HS-5 (cell line): ENCODE measurements at places on chromosomes 3 and 15.

GRCh38 chr3:64368257-64369020 is 143.2 kb upstream of the PRICKLE2 start:
- no peak for DNase-seq

GRCh38 chr3:132344666-132345280 is 27.6 kb downstream of the ACP3 start:
- no peak for DNase-seq

- DNase-seq = no peak
Observed at GRCh38 chr15:25180606-25181292, 226.0 kb downstream of the SNRPN start.

- no peak for DNase-seq
Observed at GRCh38 chr3:5219216-5219615, 31.7 kb downstream of the EDEM1 start.

- no peak for DNase-seq
Observed at GRCh38 chr3:13352621-13353131, 67.4 kb downstream of the NUP210 start.

- no peak for DNase-seq
Observed at GRCh38 chr3:57952208-57952631, 56.0 kb upstream of the FLNB start.

GRCh38 chr3:156010829-156011228 is 109.5 kb upstream of the KCNAB1 start:
- DNase-seq = no peak

DNA sequence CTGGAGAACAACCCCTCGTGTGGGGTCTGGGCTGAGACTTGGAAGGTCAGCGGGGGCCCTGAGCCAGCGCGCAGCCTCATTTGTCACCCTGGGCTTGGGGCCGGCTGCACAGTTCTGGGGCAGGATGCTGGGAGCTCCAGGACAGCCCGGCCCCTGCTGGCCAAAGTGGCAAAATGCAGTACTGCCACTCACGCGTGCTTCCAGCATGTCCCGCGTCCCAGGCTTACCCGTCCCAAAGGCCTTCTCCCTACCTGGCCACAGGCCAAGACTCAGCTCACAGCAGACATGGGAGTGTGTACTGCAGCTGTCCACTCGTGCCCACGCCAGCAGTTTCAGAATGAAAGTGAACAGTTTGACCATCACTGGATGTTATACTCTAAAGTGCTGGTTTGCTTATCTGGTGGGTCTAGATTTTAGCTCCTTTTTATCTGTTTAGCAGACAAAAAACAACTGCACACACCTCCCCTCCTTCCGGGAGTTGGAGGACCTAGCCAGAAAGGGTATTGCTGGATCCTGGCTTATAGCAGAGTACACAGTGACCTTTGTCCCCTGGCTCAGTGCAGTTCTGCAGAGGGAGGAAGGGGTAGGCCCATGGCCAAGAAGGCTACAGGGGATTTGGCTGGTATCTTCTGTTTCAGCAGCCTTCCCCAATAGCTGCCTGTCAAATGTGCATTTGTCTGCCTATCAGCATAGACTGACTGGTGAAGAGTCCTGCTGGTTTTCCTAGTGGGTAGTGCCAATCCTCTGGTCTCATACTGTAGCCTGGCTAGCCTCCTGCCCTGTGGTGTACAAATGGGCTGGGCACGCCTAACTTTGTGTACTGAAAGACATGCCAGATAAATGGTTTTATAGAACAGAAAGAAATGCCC is 23.2 kb upstream of the IP6K2 start:
- no peak for DNase-seq

- no peak for DNase-seq
Observed at GRCh38 chr3:14113965-14114635, 10.6 kb downstream of the CHCHD4 start.

DNA sequence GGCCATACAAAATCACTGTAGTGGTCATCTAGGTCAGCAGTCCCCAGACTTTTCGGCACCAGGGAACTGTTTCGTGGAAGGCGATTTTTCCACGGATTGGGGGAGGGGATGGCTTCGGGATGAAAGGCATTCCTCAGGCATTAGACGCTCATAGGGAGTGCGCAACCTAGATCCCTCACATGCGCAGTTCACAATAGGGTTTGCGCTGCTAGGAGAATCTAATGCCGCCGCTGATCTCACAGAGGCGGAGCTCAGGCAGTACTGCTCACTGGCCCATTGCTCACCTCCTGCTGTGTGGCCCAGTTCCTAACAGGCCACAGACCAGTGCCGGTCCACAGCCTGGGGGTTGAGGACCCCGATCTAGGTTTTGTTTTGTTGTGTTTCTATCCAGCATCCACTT is 200.1 kb downstream of the SLC9A9 start:
- DNase-seq = no peak

DNA sequence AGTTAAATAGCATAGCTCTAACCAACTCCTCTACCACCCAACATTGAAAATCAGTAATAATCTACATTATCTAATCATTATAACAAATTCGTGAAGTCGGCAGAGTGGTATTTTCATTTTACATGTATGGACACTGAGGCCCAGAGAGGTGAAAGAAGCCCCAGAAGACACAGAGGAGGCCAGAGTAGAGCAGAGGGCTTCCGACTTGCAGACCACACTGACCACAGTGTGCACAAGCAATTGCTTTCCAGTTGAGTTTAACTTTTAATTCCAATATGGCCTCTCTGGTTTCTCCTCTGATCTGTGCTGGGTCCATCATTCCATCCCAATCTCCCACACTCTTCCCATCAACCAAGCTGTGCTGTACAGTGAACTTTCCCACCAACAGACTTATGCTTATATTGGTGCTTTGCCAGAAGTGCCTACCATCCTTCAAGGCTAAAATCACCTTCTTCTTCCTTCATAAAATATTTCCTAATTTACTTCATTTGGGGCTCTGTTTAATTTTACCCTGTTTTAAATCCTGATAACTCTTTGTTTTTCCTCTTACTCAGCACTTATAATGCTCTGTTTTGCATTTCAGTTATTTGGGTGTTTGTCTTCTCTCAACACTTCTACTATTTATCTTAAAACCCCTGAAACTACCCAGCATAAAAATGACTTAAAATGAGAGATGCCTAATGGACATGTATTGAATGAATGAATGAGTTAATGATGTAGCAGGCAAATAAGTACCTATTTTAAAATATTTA is 81.8 kb upstream of the TNFSF10 start:
- DNase-seq = no peak

DNA sequence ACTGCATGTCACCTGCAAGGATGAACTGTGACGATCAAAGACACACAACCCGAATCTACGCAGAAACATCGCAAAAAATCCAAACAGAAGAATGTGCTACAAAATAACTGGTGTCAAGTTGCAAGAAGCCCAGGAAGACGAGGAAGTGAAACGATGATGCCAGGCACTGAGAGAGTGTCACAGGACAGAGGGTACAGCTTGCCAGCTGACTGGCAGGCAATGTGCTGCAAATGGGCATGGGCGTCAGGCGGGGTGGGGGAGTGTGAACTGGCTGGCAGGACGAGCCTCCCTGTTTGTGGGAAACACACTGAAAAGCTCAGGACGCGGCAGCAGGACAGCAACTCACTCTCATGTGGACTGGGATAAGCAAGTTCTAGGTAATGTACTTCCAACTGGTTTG is 28.9 kb upstream of the OCA2 start:
- DNase-seq = no peak

DNA sequence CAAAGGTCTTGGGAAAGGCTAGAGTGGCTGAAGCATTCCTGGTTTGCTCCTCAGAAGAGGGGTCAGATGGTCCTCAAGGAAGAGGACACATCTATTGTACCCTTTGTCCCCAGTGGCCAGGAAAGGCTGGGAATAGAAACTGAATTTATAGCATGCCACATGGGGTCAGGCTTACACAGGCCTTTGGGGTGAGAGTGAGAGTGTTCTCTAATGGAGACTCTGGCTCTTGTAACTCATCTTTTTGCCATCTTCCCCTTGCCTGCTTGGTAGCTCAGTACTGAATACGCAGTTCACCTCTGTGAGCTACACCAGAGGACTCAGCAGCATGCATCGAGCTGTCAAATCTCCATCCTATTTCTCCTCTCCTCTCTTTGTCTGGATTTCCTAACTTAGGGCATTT is 87.5 kb downstream of the ATP2B2 start:
- DNase-seq = no peak

GRCh38 chr3:182305881-182306665 is 487.2 kb upstream of the ATP11B start:
- DNase-seq = no peak

DNA sequence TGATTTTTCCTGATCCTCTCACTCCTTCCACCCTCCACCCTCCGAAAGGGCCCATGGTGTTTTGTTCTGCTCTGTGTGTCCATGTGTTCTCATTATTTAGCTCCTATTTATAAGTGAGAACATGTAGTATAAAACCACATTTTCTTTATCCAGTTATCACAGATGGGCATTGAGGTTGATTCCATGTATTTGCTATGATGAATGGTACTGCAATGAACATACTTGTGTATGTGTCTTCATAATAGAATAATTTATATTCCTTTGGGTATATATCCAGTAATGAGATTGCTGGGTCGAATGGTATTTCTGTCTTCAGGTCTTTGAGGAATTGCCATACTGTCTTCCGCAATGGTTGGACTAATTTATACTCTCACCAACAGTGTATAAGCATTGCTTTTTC is 126.0 kb downstream of the IMPG2 start:
- no peak for DNase-seq

GRCh38 chr3:128410669-128411573 is 55.8 kb downstream of the DNAJB8 start:
- DNase-seq = no peak

- peak; percentile 58 for DNase-seq
Observed at GRCh38 chr15:60362321-60363086, 35.3 kb downstream of the ANXA2 start.

DNA sequence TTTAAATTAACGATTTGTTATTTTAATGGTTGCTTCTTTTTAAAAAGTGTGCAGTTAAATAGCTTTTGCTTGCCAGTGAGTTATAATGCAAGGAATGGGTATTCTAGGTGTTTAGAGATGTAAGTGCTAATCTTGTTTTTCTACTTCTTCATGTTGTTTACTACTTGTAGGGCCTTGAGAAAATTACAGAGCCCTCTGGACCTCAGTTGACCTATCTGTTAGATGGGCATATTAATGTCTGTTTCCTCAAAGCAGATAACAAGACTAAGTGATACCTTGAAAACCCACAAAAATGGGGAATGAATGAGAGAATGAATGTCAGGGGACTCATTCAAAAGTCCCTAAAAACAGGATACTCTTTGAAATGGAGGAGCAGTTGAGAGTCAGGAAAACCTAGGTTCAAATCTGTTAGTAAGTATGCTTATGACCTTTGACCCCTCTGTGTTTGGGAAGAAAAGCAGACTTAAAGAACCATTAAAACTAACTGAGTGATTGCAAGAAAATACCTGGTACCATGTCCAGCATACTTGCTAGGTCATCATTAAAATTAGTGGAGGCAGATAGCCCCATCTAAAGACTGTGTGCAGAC is 419.5 kb downstream of the EDEM1 start:
- DNase-seq = no peak

DNA sequence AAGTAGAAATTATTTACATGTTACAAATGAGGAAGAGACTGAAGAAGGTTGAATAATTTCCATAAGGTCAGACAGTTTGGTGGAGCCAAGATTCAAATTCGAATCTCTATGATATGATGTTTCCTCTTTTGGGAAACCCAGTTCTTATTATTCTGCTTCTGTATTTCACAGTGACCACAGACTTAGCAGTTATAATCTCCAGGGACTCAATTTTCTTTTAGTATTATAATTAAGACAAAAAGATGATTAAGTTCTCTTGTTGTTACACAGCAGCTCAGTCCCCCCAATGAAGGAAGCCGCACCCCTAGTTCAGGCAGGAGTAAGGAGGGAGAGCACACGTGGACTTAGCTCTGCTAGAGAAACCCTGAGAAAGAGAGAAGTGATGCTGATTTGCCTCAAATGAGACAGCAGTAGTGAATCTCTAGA is 130.6 kb downstream of the CCNL1 start:
- no peak for DNase-seq

DNA sequence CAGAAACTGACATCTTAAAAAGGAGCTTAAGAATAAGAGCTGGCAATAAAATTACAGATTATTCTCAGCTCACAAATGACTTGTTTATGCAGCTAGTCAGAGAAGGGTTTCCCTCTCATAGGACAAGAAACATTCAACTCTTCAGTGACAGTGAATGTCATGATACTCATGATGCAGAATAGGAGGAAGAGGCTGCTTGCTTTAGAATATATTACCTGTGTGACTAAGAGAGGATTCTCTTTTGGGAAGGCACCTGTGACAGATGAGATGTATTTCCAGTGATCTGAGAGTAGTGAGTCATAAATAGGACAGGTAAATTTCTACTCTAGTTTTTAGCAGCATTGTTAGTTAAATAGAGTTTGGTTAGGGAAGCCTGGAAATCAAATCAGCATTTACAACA is 39.9 kb downstream of the RASA2 start:
- DNase-seq = no peak

DNA sequence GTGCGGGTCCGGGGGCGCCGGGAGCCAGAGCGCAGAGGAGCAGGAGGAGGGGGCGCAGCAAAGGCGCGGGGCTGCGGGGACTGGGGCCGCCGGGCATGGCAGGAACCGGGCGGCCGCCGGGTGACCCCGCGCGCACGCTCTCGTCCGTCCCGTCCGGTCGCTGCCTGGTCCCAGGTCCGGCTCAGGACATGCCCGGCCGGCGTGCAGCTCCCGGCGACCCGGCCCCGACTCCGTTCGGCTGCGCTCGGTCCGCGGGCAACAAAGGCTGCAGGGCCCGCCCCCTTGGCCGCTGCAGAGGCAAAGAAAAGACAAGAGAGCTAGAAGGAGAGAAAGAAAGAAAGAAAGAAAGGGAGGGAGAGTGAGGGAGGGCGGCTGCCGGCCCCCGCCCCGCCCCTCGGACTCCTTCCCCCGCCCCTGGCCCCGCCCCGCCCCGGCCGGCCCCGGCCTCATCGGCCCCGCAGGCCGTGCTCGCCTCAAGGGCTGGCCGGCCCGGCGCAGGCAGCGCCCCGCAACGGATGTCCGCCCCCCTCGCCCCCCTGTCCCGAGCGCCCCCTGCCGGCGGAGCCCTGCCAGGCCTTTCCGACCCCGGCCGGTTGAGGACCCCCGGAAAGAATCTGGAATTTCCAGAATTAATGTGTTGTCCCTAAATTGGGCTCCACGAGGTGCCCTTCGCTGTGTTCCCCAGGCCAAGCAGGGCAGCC is at the start of gene ADAMTS7:
Gene ADAMTS7 (minus strand): TSS at position 341 of the 701 bp plus-strand sequence. CDS start 244 bp downstream, at position 97.
- no peak for DNase-seq

DNA sequence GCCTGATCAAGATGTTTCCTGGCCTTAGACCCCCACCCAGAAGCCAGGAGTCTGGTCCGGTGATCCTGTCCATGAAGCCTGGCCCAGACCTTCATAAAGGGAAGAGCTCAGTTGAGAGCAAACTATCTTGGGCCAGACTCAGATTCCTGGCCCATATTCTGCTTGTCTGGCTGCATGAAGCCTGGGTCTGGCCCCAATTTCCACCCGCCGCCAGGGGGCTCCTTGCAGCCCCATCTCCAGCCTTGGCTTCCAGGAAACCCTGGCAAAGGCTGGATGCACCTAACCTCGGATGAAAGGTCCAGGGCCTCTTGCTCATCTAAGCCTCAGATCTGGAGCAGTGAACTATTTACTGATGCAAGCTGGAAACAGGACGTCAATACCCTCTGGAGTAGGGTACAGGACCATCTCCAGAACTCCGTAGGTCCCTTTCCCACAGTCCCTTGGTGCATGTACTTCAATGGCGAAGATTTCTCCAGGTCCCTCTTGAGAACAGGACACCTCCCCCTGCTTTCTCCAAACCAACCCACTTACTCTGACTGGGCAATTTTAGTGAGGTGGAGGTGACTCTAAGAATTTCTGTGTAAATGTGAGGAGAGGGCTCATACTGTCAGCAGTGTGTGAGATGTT is 5.6 kb downstream of the FOXL2 start:
- no peak for DNase-seq
